Stimulated activated CD8-positive, alpha-beta memory T cell treated with anti-CD3 and anti-CD28 coated beads, Interleukin-7, amount 100 ng/mL, for 4 hours (primary cell): ENCODE measurements at places on chromosomes 11 and 22.
A peak's percentile ranks its signal among the peaks of the same experiment; 100 is the strongest.

GRCh38 chr11:18726040-18726439, at the start of gene IGSF22:
IGSF22 (minus strand) TSS chr11:18726188; CDS start chr11:18724236, 1,952 bp downstream.
- DNase-seq: no peak

- DNase-seq: no peak
Measured at GRCh38 chr22:25091458-25091857, 108.2 kb upstream of the CRYBB3 start.

DNA sequence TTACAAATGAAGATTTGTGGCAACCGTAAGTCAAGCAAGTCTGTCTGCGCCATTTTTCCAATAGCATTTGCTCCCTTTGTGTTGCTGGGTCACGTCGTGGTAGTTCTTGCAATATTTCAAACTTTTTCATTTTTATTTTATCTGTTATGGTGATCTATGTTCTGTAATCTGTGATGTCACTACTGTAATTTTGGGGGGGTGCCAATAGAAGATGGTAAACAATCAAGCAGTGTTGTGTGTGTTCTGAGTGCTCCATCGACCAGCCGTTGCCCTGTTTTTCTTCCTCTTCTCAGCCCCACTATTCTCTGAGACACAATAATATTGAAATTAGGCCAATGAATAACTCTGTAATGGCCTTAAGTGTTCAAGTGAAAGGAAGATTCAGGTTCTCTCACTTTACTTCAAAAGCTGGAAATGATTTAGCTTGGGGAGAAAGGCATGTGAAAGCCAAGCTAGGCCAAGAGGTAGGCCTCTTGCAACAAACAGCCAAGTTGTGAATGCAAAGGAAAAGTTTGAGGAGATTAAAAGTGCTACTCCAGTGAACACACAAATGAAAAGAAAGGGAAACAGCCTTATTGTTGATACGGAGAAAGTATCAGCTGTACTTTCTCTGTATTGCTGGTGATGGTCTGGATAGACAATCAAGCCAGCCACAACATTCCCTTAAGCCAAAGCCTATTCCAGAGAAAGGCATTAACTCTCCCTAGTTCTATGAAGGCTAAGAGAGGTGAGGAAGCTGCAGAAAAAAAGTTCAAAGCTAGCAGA, 7.5 kb downstream of the ZC3H12C start:
- no peak for DNase-seq

DNA sequence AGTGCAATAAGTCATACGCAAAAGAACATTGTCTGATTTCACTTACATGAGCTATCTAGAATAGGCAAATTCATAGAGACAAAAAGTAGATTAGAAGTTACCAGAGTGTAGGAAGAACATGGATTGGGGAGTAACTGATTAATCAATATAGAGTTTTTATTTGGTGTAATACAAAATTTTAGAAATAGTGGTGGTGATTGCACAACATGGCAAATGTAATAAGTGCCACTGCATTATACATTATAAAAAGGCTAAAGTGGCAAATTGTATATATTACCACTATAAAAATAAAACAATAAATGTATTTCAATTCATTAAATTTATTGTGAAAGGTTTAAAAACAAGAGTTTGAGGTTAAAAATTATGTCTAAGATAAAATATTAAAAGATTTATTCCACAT, 8.7 kb upstream of the OR51B4 start:
- no peak for DNase-seq

DNA sequence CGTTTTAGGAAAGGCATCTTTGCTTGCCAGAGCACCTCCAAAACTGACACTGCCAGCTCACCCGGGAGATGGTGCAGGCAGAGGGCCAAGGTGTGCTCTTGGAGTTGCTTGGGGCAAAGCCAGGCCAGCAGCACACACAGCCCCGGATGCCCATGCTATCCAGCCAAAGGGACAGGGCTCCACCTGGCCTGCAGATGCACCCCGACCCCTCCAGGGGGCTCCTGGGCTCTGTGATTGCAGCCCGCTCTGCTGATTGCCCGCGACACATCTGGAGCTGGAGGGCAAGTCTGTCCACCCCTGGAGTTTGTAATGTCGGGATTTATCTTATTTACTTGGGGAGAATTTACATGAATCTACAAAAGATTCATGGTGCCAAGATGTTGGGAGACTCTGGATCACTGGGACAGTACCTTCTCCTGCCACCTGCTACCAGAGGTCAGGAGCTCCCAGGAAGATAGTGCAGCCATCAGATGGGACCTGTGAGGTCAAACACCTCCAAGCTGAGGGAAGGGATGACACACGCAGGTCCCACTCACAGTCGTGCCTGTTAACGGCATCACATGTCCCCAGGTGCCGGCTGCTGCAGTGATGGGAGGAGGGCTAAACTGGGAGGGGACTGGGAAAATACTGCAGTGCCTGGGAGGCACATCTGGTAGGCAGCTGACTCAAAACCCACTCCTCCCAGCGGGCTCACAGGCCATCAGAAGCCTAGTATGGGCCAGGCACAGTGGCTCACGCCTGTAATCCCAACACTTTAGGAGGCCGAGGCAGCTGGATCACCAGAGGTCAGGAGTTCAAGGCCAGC, 17.2 kb downstream of the CBX7 start:
- DNase-seq: no peak

DNA sequence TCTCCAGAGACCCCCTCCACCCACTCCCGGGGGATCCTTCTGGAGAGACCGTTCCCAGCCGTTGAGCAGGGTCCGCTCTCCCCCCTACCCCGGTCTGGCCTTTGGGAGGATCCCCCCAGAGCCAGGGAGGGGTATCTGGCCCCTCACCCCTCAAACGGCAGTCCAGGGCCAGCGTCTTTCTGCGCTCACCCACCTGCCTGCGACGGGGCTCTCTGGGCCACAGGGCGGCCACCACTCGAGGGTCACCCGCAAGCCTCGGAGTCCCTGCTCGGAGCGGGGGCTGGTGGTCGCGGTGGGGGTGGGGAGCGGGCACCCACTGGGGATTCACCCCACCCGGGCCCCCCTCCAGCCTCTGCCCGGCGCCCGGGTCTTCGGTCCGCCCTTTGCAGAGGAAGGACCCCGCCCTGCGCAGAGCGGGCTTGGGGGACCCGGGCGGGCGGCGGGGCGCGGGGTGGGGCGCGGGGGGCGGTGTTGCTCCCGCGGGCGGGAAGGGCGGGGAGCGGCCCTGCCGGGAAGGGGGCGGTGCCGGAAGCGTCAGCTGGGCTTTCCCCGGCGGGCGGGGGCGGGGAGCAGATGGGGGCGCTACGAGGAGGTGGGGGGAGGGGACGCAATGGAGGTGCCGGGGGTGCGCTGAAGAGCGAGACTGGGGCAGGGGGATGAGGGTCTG, 16.6 kb downstream of the CRELD2 start:
- DNase-seq: peak; percentile 91

DNA sequence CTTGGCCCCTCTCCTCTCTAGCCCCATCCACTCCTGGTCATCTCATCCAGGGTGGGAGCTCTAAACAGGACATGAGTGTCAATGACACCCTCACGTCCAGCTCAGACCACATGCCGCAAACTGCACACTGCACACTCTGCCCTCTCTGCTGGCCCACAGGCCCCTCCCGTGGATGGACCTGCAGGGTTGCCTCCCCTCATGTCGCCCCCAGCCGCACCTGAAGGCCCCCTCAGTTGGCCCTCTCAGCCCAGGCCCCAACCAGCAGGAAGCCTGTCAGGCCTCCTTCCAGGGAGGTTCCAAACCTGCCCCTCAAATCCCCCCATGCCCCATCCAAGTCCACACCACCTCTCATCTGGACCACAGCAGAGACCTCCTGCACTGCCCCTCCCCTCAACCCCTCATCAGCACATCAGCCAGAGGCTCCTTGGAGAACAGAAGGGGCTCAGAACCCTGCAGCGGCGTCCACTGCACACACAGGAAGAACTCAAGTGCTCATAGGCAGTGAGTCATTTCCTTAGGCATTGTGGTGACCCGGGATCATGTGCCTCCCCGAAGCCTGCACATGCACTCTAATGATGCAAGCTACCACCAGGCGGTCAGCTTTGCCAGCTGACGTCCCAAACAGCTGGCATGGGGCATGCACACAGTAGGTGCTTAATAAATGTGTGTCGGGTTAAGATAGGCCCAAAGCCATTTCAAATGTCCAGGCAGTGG, 12.9 kb upstream of the CDKN1C start:
- DNase-seq: peak; percentile 46

- no peak for DNase-seq
Measured at GRCh38 chr11:12944889-12945288, 64.2 kb upstream of the RASSF10 start.

DNA sequence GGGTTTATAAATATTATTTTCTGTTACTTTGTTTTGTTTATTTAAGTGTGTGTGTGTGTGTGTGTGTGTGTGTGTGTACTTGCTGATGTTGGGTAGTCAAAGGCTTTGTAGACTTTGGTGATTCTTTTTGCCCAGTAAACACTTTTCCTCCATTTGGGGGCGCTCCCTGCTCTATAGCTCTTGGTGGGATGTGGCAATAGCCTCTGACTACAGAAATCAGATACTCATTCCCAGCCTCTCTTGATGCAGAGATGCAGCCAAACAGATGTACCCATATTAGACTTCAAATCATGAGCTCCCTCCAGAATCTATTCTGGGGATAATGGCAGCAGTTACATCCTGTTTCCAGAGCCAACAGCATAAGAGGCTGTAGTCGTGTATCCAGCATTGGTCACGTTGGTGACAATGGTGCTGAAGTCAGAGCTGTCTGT, 33.4 kb upstream of the APOL5 start:
- DNase-seq: no peak

DNA sequence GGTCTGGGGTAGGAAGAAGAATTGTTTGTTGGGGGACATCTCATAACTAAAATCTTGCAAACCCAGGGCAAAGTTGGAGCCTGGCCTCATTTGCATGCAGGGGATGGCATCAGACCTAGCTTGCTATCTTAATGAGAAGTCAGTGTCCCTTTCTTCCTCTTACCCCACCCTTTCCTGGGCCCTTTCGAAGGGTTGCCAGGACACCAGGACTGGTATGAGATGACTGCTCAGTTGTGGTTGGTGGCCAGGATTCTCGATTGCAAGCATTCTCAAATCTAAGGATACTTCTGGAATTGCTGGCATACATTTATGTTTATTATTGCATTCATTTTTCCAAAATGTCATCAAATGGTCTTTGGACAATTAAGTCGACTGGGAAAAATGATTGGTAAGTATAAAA, 131.0 kb downstream of the SLC1A2 start:
- no peak for DNase-seq

DNA sequence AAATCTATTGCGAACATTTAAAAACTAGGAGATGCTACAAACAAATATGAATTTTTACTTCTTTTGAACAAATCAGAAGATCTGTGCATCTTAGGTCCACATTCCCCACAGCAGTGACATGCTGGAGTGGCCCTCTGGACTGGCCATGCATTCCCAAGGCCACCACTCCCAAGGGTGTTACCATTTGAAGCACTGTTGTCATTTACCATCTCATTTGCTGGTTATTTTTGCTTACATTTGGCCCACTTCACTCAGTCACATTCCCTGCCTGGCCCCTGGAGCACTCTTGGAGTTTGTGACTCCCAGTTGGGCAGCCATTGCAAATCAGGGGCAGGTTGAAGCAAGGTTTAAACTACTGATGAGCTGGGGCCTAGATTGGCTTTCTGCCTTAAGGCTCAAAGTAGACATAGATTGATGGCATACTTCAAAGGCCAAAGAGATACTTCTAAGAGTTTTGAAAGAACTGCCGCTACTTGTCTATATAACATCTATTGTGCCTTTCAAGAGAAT, 8.5 kb upstream of the ZNRF3 start:
- no peak for DNase-seq

DNA sequence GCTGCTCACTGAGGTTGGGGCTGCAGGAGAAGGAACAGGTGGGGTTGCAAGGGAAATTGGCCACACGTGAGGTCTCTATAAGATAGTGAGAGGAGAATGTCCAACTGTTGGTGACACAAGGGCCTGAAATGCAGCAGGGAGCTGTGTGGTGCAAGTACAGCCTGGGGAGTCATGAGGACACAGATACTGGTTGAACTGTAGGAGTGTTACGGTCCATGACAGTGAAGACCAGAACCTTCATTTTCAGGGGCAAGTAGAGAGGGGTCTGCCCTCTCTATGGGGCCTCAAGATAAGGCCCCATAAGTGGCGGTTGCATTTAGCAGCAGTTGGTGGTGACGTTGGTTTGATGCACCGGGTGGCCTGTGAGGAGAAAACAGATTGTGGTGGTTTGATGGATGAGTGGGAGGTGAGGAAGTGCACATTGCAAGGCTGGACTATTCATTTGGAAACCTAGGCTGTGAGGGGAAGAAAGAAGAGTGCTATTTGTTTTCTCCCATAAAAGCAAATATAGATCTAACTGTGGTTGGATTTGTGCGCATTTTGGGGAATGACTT, 39.4 kb downstream of the MICAL2 start:
- DNase-seq: no peak

- no peak for DNase-seq
Measured at GRCh38 chr22:25966448-25966913, 202.8 kb upstream of the SEZ6L start.

DNA sequence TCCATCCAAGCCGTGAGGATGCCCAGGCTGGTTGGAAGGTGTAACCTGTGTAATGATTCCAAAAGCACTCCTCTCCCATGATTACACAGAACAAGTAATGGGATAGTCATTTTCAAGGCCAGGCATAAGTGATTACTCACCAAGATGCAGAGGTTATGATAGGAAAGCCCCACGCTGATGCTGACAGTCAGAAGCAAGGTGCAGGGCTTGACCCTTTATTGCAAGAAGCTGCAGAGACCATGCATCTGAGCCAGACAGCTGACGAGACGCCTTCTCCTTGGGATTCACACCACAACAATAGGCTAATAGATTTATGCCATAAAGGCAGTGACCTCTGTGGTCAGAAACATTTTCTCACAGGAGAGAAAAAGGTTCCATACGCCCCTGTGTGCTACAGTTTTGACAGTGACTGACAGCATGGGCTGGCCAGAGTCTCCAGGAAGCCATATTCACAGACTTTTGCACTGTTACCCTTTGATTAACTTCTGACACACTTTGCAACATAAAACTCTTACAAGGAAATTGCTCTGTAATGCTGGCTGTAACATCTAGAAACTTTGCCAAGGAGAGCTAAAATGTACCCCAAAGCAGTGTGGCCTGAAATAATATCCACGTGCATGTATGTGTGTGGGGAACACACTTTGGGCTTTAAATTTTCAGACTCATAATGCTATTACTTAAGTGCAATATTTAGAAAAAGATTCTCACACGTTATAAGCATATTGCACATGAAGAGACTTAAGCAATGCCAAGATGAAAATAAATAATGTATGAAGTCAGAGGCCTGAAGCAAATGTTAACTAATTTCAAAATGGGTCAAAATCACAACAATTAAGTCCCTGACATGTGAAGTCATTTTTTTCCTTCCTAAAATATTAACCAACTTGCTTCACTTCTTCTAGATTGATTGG, 1079.0 kb upstream of the TENM4 start:
- DNase-seq: no peak
